ENCODE measurements at places on chromosomes 16 and 17.

DNA sequence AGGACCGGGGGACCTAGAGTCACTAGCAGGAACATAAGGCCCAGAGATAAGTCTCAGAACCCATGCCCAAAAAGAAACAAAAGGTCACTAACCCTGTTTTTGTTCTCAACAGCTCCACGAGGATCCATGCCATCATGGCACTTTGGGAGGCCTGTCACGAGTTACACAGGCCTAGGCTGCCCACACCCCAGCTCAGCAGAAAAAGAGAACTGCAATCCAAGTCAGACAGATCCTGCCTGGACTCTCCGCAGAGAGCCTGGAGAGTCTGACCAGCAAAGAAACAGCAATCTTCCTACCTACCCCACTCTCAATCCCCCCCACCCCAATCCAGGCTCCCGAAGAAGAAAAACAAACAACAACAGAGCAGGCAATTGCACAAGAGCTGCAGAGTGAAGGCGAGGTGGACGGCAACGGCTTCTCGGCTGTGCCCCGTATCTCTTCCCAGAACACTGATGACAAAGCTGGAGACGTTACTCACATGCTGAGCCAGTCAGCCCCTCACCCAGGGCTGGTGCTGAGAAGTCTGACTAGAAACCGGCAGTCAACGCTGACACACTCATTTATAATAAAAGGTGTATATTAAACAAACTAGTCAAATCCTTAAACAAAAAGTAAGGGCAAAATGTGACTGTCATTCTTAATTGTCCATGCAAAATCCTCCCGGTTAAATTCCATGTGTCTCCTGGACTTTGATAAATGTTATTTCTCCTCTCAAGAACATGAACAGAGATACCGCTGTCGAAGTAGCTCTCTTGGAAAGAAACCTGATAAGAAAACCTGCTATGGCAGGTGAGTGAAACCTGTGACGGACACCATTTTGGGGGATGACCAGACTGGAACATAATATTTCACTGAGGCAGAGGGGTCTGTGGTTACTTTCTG, 89.3 kb downstream of the SMG6 start:
- no peak for DNase-seq

DNA sequence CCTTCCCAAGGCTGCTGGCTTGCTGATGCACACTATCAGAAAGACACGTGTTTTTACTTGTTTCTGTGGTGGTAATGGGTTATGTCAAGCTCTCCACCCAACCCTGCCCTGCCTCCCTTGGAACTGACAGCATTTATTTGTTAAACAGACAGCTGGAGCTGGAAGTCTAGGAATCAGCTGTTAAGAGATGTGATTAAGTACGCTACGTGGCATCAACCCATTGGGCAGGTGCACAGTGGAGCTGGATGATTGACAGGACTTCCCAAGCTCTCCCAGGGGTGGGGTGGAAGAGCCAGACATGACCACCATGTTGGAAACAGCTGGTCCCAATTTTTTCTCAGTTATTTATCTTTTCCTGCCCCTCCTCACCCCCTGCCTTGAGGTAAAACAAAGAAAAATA, 49.4 kb downstream of the ADAMTS18 start:
- DNase-seq = no peak

DNA sequence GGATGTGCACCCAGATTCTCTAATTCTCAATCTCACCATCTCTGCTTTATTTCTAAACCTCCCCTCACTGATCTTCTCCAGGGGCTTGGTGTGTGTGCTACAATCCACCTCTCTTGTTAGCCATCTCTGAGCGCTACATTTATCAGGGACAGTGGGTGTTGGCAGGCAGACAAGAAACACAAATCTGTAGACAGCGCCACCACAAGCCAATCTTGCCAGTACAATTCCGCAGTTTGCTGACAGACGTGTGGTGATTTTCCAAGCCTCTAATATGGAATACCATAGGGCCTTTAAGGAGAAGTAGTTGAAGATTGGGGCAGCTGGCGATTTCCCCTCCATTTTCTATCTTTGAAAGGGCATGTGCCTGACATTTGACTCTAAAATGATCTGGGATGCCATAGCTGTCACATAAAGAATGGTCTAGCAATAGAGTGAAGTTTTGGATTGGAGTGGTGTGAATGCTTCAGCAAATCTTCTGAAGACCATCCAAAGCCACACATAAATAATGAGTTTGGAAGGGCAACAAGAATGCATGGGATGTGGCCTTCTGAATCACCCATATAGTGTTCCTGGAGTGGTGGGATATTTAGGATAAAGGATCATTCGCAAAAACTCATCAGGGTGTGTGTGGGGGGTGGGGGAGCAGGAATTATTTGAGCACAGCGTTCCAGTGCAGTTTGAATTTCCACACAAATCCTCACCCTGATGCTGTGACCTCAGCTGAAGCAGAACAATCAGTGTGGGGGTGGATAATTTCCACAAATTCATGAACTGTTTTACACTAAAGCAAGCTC, 12.0 kb upstream of the ANKFN1 start:
- no peak for DNase-seq

DNA sequence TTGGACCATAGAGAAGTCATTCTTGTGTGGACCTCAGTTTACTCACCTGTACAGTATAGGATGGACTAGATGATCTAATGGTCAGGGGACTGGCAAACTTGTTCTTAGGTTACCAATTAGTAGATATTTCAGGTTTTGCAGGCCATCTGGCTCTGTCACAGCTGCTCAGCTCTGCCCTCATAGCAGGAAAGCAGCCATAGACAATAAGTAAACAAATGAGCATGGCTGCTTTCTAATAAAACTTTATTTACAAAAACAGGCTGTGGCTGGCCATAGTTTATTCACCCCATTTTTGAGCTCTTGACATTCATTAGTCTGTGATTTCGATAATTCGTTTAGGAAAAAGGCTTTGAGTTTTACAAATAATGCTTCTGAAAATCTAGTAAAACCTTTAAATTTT, 12.7 kb downstream of the BPTF start:
- DNase-seq = no peak

GRCh38 chr16:78562650-78563049, 463.2 kb downstream of the WWOX start:
- DNase-seq = no peak

- no peak for DNase-seq
Measured at GRCh38 chr16:30084816-30085159, 6.9 kb downstream of the TBX6 start.

- DNase-seq = no peak
Measured at GRCh38 chr17:19022747-19023146, 18.2 kb upstream of the FAM83G start.

- DNase-seq = no peak
Measured at GRCh38 chr17:27338536-27338985, 44.6 kb downstream of the WSB1 start.

DNA sequence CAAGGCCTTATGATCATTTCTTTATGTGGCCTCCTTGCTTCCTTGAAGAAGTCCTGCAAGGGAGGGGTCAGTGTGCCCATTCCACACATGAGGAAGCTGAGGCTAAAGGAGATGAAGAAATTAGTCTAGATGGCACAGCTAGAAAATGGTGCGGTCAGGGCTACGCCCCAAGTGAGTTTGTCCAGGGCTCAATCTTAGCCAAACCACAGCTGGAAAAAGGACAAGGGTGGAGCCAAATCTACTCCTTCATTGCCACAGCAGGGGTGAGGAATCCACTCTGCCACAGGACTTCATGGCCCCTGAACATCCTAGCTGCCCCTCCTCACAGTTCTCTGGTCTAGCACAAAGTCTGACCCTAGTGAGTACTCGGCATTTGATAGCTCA, 16.2 kb downstream of the BEAN1 start:
- DNase-seq = no peak

DNA sequence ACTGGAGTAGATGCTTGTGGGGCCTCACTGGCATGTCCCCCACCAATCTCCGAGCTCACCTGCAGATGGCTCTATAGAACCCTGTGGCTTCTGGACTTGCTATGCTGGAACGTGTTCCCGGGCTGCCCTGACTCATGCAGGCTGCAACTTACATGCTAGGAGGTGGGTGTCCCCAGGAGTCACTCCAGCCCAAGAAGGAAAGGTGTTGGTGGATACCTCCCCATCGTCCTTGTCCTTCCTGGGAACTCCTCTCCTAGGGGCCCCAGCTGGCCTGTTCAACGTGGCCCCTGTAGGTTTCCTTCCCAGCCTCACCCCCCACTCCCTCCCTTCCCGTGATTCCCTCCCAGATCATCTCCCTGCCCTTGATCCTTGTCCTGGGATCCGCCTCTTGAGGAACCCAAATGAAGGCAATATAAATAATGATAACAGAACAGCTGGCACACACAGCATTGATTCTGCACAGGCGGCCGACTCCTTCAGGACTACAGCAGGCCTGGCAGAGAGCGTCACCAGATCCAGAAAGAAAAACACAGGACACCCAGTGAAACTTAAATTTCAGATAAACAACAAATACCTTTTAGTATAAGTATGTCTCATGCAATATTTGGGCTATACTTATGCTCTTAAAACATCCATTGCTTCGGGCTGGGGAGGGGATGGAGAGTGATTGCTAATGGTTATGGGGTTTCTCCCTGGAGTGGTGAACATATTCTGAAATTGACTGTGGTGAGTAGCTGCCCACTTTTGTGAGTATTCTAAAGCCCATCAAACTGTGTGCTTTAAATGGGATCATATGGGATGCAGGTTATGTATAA, 221.1 kb upstream of the GSE1 start:
- DNase-seq = no peak

DNA sequence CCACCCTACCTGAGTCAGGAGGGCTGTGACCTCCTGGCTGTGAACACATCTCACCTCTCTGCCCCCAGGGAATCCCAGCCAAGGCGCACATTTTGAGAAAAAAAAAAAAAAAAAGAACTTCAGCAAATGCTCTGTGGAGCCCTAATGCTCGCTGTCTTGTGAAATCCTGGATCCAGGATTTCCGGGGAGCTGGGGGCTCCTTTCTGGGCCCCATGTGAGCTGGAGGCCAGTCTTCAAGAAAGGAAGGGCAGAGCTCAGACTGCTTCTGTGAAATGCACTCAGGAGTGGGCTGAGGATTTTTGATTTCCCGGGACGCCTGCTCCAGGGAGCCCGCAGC, 36.0 kb upstream of the EMP2 start:
- DNase-seq = no peak

- no peak for DNase-seq
Measured at GRCh38 chr17:32475258-32475657, 11.5 kb upstream of the CDK5R1 start.

DNA sequence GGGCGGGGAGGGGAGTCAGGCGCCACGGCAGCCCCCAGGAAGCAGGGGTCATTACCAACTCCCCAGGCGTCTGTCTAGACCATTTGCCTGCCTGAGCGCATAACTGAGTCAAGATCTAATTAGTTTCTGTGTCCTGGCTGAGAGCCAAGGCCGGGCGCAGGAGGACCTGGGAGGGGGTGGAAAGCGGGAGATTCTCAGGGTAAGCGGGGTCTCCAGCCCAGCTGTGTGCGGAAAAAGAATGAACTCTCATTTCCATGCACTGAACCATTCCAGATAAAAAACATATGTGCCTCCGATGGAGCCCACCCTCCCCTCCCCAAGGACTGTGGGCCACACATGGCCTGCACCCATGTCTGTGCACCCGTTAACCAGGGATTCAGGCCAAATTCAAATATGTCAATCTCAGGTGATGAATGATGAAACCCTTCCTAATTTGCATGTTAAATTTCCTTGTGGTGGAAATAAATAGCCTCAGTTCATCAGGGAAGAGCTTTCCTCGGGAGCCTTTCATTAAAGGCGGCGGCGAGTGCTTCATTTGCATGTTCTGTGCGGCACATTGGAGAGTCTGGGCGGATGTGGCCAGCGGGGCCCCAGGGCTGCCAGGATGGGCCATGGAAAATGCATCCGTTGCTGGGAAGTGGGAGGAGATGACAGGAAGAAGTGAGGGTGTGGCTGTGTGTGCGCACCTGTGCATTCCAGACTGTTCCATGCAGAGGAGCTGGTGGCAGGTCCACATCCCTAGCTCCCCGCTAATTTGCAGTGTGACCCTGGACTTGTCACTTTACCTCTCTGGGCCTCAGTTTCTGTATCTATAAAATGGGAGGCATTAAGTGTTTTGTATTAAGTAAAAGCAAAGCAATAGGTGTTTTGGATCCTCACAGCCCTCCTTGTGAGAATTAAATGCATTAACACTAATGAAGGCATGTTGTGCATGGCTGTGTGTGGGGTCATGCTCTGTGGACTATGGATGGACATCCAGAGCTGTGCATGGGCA, 151.1 kb downstream of the SDK2 start:
- peak; percentile 67 for DNase-seq

DNA sequence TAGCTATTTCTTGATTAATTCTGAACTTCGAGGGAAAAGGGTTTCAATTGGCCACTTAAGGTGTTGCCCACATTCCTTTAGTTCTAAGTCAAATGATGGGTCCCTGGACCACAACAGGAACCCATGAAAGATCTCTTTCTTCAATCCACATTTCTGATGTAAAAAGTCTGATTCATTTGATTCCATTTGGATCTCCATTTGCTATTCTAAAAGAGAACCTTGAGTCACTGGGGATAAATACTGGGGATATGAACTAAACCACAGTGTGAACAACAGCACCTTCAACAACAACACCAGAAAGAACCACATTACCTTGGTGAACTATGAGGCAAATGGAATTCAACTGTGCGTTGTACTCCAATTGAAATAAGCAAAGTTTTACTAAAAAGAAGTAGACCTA, 108.9 kb upstream of the IRX5 start:
- no peak for DNase-seq

DNA sequence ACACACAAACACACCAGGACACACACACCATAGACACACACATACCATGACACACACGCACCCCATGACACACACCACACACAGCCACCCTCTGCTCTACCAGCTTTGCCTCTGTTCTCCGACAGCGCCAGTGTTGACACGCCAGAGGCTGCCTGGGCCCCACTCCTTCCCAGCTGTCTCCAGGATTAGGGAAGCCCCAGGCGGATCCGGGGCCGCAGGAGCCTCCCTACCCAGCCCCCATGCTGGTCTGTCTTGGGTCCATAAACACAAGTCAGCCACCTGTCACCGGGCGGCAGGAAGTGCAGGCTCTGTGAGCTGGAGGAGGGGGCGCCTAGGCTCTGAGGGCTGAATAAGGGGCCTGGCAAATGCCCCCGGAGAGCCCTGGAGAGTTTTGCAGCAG, 10.5 kb downstream of the TBC1D16 start:
- DNase-seq = no peak

GRCh38 chr17:48276776-48277175, 153.2 kb downstream of the SKAP1 start:
- DNase-seq = no peak

DNA sequence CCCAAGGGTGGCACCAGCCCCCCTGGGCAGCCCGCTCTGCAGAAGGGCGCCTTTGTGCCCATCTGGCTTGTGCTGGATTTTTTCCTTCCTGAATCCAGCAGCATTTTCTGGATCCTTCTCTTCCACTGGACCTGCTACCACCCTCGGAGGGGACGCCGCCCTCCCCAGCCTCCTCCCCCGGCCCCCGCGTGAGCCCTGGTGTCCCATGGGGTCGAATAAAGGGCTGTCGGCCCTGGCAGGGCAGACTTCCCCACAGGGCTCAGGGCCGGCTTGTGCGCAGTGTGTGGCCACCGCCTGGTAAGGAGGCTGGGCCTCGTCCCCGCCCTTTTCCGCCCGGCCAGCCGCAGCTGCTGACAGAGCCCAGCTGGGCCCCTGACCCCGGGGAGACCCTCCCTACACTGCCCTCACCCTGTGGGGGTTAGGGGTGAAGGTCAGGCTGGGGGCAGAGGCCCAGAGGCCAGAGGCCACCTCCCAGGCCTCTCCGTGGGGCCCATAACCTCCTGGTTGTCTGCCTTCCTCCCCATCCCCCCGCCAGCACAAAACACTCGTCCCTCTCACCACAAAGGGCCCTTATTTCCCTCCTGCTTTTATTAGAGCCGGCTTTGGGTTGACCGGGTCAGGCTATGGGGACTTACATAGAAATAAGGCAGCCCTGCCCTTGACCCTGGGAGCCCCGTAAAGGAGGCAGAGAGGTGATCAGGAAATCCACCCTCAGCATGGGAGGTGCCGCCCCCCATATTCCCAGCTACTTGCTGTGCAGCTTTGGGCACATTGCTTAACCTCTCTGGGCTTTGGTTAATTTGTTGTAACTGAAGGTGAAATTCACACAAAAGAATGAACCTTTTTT, 179.3 kb upstream of the CIBAR2 start:
- DNase-seq = no peak

All from NCI-H187 (cell line).